ENCODE measurements at places on chromosomes 11 and 22.

DNA sequence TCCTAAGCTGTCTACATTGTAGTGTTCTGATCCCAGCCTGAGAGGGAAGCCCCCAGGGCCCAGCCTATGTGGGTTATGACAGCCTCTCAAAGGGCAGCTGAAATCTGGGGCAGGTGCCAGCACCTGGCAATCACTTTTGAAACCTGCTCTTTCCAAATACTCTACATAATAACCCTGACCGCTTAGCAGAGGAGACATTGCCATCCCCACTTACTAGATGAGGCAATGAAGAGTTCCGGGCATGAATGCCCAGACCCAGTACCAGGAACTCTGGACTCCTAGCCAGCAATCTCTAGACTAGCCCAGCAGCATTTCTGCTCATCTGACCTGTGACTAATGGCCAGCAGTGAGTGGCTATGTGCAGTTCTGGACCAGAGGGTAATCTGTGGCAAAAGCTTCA is 412.4 kb upstream of the CADM1 start:
- DNase-seq, result no peak

DNA sequence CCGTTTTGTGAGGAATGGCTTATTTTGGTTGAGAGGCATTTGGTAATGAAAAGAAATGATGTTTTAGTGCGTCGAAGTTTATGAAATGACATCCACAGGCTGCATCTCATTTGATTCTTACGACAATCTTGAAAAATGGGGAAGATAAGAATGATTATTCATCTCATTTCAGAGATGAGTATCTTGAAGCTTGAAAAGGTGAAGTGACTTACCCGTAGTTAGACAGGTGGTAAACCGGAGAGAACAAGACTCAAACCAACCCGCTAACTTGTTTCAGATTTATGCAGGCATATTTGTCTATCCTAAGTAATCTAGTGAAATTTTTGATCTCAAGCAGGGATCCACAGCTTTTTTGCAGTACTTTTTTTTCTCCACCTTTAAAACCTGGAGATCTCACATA is 9.1 kb upstream of the SORL1-AS1 start:
- DNase-seq, result no peak

- no peak for DNase-seq
These were observed 50.4 kb downstream of the GDPD4 start for GRCh38 chr11:77250881-77251640.

- no peak for DNase-seq
These were observed 65.3 kb downstream of the ABTB2 start for GRCh38 chr11:34292546-34292945.

DNA sequence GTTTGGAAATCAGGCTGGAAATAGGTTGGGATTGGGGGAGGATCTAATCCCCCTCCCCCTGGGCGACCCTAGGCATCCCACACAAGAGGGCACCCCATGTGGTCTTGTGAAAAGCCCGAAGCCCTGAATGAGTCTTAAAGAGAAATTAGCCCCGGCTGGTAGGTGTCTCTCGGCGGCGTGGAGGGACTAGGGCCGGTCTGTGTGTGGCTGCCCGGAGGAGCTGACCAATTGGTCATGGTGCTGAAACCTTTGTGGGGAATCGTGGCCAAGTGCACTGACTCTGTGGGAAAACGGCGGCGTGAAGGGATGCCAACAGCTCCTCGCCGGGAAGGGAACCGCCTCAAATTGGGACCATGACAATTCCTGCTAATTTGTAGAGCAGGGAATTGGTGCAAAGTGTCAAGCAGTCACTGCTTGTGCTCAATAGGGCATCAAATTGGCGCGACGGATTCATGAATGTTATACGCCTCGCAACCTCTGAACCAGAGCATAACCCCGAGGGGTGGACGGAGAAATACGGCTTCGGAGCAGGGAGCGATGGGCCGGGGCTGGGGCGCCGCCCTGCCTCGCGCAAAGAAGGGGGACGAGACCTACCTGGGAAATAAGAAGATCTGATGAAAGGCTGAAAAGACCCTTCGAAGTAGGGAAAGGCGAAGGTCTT is 1.5 kb downstream of the DBX1 start:
- DNase-seq, result no peak

DNA sequence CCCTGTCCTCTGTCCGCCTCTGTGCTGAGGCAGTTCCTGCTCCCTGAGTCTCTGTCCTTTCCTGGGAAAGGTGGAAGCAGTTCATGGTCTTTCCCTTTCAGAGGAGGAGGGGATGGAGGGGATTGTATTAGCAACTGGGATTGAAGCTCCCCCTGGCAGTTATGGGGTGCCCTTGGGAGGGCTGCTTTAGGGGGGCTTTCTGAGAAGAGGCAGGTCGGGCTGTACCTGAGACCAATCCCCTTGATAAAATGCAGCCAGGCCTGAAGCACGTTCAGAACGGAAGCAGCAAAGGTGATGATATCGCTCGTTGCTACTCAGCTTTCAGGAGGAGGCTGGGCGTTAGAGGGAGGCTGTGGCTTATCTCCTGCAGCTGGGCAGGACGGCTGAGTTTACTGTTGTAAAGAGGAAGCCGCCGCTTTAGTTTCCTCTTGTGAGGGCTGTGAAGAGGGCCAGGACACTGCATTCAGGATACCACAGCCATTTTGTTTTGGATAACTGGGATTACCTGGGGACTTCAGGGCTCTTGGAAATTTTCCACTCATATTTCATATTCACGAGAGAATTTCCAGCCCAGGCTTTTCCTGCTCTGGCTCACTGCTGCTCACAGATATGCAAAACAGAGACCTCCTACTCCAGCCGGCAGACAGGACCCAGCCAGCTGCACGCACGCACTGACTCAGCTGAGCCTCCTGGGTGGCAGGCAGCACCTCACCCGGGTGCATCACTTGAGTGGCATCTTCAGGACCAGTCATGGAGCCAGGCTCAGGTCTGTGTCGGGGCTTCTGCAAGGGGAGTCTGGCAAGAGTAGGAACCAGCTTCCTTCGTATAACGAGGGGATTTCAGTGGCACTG is 798 bp downstream of the AMPD3 start:
- peak; percentile 50 for DNase-seq

DNA sequence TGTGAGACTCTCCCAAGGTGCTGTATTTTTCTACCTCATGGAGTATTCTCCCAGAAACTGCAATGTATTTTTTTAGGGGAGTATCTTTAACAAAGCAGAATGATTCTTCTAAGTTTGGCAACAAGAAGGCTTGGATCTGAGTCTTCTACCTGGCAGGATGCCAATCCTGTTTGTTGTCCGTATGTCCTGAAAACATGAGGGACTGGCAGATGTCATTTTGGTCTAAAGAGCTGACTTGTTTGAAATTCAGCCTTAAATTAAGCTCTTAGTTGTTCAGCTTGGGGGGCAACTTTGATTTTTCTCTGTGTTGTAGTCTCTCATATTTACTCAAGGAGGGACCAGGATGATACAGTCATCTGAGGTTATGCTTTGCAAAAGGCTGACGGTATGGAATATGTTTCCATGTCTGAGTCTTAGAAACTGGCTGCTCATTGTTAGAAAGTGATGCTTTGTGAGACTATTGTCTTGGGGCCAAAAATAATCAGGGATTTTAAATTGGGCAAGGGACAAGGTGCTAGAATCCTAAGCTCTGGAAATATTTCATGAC is 9.3 kb downstream of the MRPL16 start:
- no peak for DNase-seq

- DNase-seq, result no peak
These were observed 1089.3 kb downstream of the FAM181B start for GRCh38 chr11:81644239-81644840.

- no peak for DNase-seq
These were observed 55.5 kb downstream of the ABTB2 start for GRCh38 chr11:34302046-34302921.

GRCh38 chr11:115872416-115872815 is 368.2 kb upstream of the CADM1 start:
- no peak for DNase-seq

DNA sequence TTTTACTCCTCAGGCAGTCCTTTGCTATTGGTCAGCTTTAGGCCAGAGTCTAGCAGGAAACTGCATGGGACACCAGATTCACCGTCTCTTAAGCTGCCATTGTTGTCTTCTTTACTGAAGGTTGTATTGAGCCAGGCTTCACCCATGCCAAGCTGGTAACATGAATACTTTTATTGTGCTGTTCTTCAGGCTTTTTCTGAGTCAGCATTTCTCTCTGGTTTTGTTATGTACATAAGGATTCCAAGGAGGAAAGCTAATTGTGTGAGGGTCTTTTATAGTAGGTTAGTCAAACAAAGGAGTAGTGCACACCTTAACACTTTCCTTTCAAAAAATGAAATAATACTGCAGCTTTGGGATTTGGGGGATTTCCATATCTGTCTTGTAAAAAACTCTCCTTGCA is 252.8 kb downstream of the JRKL start:
- no peak for DNase-seq

DNA sequence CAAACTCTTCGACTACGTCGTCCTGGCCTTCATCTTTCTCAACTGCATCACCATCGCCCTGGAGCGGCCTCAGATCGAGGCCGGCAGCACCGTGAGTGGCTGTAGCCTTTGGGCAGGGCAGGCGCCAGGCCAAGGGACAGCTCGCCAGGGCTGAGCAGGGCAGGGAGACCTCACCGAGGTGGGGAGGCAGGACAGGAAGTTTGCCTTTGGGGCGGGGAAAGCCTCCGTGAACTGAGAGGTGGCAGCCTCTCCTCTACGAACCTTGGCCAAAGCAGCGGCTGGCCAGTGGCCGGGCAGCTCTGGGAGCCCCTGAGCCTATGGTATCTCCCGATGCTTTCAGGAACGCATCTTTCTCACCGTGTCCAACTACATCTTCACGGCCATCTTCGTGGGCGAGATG is 93.2 kb downstream of the CACNA1I start:
- no peak for DNase-seq

DNA sequence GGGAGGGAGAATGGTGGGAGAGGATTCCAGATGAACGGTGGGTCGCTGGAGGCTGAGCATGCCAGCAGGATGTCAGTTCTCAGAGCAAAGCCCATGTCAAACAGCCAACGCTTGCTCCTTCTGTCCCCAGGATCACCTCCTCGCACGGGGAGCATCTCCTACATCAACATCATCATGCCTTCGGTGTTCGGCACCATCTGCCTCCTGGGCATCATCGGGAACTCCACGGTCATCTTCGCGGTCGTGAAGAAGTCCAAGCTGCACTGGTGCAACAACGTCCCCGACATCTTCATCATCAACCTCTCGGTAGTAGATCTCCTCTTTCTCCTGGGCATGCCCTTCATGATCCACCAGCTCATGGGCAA is 1.5 kb downstream of the MCHR1 start:
- DNase-seq, result no peak
